ENCODE measurements at places on chromosomes 2 and 18.

GRCh38 chr2:66573416-66573815, 138.5 kb downstream of the MEIS1 start:
- DNase-seq, result no peak

DNA sequence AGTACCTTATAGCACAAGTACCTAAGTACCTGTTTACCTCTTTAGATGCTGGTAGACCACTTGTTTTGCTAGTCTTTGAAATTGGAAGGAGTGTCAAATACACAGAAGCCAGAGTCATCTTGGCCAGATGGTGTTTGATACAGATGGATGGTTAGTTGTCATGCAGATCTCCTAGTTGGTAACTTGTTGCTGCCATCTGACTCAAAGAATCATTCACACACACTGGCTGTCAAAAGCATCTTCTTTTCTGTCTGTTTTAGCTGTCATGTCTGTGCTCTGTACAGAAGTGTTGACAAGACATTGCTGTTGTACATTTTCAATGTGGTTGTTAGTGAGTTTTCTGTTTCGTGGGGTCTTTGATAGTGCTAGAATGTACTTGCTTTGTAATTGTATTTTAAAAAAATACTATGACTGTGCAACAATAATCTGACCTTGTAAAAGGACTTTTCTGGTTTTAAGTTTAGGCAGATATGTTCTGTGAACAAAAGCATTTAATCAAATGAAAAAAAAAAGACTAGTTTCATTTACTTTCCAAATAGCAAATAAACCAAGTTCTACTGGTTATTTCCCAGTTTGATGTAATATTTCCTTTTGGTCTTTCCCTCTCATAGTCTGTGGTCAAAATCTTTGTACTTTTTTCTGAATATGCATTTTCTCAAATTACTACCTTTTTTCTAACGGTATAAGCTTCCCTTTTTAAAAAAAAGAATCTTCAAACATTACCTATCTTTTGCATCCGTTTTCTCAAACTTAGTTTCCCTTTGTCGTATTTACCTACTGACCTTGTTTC, 39.9 kb downstream of the TANK start:
- peak; percentile 27 for DNase-seq

- DNase-seq, result no peak
These were observed 173.2 kb upstream of the COPS8 start for GRCh38 chr2:236912326-236913120.

DNA sequence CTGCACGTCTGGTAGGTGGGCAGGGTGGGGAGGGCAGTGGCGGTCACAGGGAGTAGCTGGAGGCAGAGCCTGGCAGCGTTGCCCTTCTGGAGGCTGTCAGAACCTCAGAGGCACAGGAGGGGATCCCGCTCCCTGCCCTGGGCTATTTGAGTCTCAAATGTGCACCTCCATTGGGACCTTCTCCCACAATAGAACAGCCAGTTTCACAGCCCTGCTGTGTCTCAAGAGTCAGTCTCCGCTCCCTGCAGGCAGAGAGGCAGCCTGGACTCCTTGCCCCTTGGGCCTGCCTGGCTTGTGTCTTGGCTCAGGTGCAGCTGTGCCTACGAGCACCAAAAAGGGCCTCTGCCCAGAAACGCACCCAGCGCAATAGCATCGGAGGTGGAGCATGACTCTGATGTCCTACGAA, 57.4 kb downstream of the FAM168B start:
- DNase-seq, result no peak

- peak; percentile 73 for DNase-seq
These were observed 110.2 kb downstream of the MDH1 start for GRCh38 chr2:63698786-63699548.

GRCh38 chr2:124646166-124646815, 621.2 kb downstream of the CNTNAP5 start:
- no peak for DNase-seq

DNA sequence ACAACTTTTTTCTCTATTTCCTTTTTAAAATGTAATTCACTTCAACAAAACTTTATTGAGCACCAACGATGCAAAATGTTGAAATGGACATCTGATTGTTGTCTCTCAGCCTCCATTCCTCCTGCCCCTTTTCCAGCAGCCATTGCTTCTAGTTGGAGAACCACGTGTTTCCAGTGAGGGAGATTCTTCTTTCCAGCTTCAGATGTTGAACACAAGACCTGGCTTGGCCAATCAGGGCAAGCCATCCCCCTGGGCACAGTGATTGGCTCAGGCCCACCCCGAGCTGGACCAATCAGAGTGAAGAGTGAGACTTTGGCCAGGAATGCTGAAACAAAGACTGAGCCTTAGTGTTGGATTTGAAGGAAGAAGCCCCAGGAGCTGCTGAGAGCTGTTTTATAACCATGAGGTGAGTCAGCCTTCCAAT, 59.0 kb downstream of the E2F6 start:
- peak; percentile 24 for DNase-seq

DNA sequence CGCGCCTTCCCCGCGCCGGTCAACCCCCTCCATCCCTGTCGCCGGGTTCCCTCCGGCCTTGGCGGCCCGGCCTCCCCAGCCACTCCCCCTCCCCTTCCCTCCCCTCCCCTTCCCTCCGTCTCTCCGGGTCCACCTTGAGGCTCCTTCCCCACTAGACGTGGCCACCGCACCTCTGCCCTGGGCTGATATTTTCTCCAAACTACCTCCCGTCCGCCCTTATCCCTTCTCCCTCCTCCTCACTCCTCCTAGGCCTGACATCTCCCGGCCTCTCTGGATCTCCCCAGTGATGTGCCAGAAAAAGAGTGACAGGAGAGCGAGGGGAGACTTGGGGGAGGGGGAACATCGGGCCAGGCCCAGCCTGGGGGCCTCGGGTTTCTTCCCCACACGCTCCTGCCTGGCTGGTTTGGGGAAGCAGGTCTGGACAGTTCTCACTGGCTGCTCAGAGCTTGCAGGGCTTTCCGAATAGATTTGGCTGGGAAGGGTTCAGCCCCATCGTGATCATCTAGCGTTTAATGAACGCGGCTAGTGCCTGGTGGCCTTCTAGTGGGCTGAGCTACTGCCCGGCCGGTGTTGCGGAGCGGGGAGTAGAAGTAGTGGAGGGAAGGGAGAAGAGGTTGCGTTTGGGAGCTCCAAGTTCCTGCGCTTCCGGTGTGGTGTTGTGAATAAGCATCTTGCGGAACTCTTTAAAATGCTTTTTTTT, 641 bp downstream of the MAPRE3 start:
- DNase-seq, result no peak

DNA sequence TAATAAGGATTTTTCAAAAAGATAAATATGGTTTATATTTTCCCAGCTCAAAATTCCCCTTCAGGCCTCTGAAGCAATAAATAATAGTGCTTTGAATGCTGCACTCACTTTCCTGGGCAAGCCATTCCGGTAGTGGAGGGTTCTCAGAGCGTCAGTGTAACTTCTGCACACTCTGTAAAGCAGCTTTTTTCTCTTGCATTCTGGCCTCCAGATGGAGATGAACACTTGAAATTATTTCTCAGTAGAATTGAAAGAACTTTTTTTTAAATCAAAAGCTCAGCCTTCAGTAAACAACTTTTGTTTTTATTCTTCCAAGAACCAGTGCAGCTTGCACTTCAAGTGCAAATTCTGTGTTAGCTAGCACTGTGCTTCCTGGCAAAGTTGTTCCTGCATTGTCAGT, 281.1 kb upstream of the RAB12 start:
- DNase-seq, result no peak

DNA sequence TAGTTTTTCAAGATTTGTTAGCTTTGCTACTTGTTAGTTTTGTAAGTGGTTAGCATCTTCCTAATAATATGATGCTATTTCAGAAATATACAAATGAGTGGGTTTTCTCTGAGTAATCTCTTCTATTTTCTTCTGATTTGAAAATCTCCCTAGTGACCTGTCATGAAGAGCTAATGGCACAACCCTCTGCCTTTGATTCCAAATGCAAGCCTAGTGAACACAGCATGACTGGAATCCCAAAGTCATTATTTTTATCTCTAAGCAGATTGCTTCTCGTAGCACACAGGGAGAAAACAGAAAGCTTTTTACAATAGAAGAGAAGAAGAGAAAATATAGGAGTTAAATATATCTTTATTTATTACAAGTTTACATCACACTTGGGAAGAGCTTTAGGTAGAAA, 295.5 kb downstream of the LRATD1 start:
- DNase-seq, result no peak

DNA sequence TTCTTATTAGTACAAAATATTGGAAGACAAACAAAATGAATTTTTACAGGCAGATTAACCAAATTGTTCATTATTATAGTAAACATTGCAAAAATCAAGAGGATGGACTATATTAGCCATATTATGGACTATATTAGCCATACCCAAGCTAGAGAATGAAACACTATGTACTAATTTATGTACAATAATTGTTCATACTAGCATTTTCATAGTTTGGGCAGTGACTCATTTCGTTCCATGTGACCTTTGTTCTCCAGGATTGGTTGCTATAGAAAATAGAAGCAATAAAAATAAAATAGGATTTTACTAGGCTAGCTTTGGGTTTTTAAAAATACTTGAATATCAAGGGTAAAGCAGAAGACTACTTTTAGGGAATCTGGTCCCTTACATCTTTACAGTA, 176.8 kb downstream of the ZEB2 start:
- no peak for DNase-seq

- DNase-seq, result no peak
These were observed 20.8 kb upstream of the TNS1 start for GRCh38 chr2:218023636-218024035.

GRCh38 chr2:189203177-189203799, 23.7 kb upstream of the COL5A2 start:
- no peak for DNase-seq

DNA sequence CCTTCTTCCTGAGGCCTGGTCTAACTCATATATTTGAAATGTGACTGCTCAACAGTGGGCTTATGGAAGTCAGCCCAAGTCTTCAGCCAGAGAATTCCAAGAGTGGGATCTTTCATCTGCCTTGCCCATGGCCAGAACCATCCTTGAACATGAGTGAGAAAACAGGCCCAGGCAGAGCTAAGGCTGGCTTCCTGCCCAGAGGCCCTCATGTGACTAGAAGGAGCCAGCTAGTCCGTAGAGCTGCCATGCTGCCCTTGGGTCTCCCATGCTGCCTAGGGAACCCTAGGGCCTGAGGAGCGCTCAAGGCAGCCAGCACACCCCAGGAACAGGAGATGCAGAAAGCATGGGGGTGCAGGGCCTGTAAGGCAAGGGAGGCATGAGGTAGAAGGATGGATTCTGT, 203.6 kb downstream of the FHOD3 start:
- DNase-seq, result no peak

GRCh38 chr2:138424436-138425140, 77.0 kb upstream of the SPOPL start:
- no peak for DNase-seq

GRCh38 chr18:62637807-62638687, 77.3 kb upstream of the PHLPP1 start:
- DNase-seq, result peak; percentile 39

- no peak for DNase-seq
These were observed 181.5 kb upstream of the ZFP36L2 start for GRCh38 chr2:43407935-43408334.

GRCh38 chr18:9884532-9885140, 1.1 kb upstream of the TXNDC2 start:
- DNase-seq, result no peak

DNA sequence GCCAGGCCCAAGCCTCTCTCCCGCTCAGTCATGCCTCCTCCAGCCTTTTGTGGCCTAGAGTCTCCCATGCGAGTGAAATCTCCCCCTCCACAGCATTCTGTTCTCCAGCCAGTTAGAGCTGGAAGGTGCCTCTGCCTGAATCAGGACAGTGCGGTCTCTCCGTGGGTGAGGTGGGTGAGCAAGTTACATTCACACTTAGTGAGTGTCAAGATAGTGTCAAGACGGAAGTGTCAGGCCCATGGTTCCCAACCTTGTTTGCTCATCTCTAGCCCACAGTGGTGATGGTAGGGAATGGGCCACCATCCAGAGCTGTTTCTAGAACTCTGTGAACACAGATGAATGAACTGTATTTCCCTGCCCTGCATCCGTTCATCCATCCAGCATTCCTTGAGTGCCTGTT, 59.5 kb downstream of the LPIN1 start:
- no peak for DNase-seq

DNA sequence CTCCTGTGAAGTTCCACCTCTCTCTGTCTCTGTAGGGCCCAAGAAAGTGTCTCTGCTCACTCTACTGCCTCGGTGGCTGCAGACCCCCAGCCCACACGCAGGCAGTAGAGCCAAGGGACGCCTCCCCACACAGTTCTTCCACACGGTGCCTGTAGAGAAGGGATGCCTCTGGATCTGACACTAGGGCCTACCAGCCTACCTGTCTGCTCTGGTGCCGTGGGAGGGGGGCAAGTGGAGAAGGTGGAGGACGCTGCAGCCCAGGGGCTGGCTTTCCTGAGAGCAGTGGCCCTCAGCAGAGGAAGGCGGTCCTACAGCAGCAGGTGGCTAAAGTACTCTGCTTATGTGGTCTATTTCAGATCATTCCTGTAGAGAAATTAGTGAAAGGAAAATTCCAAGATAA, 9.0 kb upstream of the TMEM214 start:
- no peak for DNase-seq

- DNase-seq, result no peak
These were observed 11.6 kb downstream of the TRIB2 start for GRCh38 chr2:12728221-12728777.

GRCh38 chr2:19932928-19933327, 31.1 kb upstream of the TTC32 start:
- no peak for DNase-seq

DNA sequence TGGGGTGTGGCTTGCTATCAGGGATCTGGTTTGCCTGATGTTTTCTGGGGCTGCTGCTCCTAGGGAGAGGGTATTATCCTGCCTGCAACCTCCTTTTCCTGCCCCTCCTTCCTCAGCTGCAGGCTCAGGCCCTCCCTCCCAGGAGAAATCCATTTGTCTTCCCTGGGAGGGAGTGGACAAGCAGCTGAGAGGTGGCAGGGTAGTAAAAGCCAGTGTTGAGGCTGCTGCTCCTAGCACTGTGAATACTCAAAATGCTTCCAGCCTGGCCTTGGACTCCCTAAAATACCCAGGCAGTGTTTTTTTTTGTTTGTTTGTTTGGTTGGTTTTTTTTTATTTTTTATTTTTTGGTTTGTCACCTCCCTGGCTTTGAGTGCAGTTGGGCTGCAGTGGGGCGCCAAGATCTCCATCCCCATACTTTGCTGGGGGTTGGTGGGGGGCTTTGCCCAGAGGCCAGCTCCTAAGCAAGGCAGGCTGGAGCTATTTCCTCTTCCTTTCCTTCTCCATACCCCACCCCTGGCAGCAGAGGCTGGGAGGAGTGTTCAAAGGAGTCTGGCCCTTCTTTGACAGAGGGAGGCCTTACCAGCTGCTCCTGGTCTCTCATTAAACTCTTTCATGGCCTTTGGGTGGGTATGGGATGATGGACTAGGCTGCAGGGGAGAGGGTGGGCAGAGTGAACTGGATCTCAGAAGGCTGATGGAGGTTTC, 13.6 kb downstream of the HOXD3 start:
- no peak for DNase-seq

- DNase-seq, result peak; percentile 90
These were observed 51.5 kb downstream of the HAUS1 start for GRCh38 chr18:46155641-46156051.

- no peak for DNase-seq
These were observed 22.4 kb downstream of the CTLA4 start for GRCh38 chr2:203889944-203890343.

DNA sequence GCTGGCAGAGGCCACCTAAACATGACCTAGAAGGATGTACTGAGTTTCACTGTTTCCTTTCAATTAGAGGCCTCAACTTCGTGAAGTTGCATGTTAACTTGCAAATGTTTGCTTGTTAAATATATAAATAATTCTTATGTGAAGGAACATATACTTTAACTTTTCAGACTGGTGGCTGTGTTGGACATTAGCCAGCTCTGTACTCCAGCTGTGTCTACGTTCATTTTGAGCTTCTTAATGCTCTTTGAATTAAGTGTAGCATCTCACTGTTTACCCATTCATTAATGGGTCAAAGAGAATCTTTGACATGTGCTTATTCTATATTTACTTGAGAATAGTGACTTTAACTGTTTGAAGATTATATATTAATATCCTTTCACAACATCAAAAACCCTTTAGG, 823.2 kb upstream of the ID2 start:
- DNase-seq, result no peak
